ENCODE measurements at places on chromosomes 11 and 22. TPM values are rescaled to one million over a fixed set of nuclear protein-coding genes. Genes with fewer than 3 reads are reported as not detected.

DDIAS gene
- total RNA-seq: 2.6 TPM

SUN2 gene
- 69.3 TPM for total RNA-seq

MAJIN gene
- not detected for total RNA-seq

RAG2 gene
- not detected for total RNA-seq

CST6 gene
- 7.6 TPM for total RNA-seq

FBLN1 gene
- total RNA-seq: 101 TPM

SCUBE2 gene
- total RNA-seq: 4.8 TPM

ENTHD1 gene
- under 0.01 TPM for total RNA-seq

CPT1A gene
- 32.7 TPM for total RNA-seq

SMC1B gene
- total RNA-seq: under 0.01 TPM
